ENCODE measurements at places on chromosomes 3 and 15.

GRCh38 chr15:65937476-65937875 is 68.2 kb downstream of the RAB11A start:
- DNase-seq = no peak

DNA sequence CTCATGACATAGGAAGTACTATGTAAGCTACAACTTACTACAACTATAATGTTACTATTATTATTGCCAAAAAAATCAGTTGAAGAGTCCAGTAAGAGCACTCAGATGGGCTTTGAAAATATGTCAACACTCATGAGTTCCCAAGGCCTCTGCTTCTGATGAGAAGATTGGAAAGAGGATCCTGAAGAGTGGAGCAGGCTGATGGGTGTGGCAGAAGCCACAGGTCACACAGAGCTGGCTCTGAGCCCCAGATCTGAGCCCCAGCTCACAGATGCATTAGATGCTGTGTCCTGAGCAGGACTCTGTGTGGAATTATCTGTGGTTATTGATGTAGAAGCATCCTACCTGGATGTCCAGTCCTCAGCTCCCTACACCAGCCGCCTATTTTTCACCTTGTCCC is 65.6 kb downstream of the SPSB4 start:
- DNase-seq = no peak

- no peak for DNase-seq
Measured at GRCh38 chr3:181739628-181740027, 27.9 kb downstream of the SOX2 start.

DNA sequence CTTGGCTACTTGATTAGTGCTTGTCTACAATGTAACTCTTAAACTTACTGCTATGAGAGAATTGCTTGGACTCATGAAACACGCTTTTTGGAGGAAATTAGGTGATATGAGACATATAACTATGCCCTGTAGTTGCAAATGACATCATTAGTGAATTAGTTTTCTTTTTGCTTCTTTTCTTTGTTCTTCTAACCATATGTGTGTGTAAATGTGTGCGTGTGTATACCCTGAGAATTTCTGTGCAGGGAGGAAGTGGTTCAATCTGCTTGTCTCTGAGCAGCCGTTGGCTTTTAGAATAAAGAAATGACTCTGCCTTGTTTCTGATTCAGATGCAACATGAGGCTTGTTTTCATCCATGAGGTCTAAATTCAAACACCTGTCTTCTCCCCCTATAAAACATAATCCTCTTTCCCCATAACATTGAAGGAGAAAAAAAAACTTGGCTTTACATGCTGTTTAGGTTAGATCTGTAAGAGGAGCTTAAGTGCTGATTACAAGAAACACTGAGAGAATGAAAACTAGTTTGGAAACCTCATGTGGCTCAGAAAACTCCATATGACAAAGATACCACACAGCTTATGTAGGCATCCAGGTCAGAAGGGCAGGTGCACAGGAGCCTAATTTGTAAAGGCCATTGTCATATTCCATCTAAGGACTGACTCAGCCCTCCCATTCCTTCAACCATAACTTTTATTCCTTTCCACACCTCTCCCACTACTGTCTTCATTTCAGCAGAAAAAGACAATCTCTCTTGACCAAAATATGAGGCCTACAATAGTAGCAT is 30.5 kb upstream of the BLM start:
- DNase-seq = no peak

GRCh38 chr15:41331281-41331680 is 1.1 kb downstream of the OIP5 start:
- DNase-seq = no peak

DNA sequence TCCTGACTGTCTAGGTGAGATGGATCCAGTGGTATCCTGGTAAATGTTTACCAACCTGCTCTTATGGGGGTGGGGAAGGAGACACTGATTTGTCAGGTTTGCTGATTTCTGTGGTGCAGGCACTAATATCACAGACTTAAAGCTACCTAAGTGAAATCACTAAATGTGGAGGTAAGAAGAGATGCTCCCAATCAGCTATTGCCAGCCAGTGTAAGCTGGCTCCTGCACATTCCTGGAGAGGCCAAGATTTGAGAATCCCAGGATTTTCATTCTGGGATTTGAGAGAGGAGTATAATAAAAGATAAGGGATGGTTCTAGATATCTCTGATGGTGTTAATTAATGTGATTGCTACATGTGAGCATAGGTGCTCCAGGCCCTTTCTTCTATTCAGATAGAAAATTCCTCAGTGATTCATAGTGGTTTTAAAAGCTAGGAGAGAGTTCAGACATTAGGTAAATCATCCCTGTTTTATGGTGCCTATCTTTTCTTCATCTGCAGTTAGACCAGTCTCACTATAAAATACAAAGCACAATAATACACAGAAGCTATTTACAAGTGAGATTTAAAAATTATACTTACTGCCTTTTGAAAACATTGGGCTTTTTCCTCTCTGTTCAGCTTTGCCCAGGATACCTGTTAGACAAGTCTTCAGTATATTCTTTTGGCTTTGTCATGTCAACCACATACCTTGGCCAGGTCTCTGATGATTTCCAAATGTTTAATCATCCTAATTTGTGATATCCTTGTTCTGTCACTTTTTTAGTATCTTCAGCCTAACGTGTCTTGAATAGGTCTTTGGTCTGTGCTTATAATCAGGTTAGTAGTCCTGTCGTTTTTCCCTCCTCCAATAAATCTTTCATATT is 90.9 kb downstream of the MBNL1 start:
- DNase-seq = no peak

GRCh38 chr3:111890051-111890580 is 31.1 kb downstream of the PHLDB2 start:
- DNase-seq = no peak

- no peak for DNase-seq
Measured at GRCh38 chr3:67244130-67244529, 246.0 kb downstream of the KBTBD8 start.
